GM04504 (cell line): ENCODE measurements at places on chromosomes 1 and 21.

- no peak for DNase-seq
These were observed 53.9 kb upstream of the GPR52 start for GRCh38 chr1:174393885-174394284.

GRCh38 chr21:28333578-28334075 is 659.0 kb downstream of the LTN1 start:
- peak; percentile 63 for DNase-seq

DNA sequence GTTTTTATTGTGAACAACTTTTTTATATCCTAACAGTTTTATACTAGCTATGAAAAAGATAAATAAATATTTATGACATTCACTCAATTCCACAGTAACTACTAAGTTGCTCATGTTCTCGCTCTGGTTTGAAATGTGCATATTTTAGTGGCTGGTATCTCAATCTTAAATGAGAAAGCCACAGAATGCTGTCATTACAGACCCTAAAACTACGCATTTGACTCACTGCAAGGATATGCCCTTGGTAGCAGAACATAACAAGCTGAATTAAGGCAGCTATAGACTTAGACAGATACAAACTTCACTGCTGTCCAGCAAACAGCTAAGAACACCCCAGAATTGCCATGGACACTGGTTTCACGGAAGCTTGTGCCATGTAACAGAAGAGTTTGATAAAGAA is 19.0 kb downstream of the DAB1 start:
- DNase-seq: no peak

GRCh38 chr1:171438441-171438840 is 46.9 kb upstream of the PRRC2C start:
- peak; percentile 95 for DNase-seq

DNA sequence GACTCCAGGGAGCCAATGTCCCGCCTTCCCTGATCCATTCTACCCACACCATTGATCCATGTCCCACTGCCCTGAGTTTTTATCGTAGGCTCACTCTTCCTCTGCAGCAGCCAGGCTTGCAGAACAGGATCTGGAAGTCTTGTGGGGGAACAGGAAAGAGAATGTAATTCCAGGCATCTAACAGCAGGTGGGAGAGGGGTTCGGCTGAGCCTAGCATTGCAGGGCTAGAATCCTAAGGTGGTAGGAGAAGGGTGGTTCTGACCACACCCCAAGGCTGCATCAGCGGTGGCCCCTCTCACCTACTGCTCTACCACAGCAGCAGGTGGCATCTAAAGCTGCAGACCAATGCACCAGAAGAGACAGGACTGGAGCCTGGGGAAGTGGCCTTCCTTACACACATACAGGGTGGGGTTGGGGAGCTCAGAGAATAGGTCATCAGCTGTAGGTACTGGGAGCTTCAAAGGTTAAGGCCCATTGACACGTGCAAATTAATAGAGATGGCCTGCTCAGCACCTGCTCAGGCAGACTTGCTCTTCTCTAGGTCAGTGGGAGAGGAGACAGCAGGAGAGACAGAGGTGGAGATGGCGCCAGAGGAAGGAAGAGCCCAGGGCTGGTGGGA is 20.5 kb downstream of the KNCN start:
- DNase-seq: no peak

- peak; percentile 70 for DNase-seq
These were observed 42.5 kb downstream of the CNST start for GRCh38 chr1:246608616-246609376.

- DNase-seq: no peak
These were observed 220.7 kb upstream of the HOOK1 start for GRCh38 chr1:59593798-59594790.

DNA sequence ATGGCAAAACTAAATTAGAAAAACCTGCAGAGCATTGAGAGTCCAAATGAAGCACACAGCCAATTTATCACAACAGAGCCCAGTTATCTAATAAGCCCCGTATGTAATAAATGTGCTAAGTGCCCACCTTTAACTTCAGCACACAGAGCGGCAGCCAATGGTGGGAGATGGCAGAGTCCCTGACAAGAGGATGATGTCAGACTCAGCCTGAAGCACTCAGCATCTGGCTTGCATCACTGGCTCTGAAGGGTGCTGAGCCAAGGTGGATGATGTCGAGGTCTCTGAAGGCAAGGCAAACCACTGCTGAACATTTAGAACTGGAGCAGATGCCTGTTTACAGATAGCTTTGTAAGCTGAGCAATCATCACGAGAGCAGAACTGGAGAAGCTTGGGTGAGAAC is 118.3 kb downstream of the NUF2 start:
- no peak for DNase-seq

GRCh38 chr1:6424000-6424565 is 493 bp upstream of the ESPN start:
- no peak for DNase-seq

GRCh38 chr1:95547005-95547404 is 313.0 kb downstream of the RWDD3 start:
- DNase-seq: no peak

DNA sequence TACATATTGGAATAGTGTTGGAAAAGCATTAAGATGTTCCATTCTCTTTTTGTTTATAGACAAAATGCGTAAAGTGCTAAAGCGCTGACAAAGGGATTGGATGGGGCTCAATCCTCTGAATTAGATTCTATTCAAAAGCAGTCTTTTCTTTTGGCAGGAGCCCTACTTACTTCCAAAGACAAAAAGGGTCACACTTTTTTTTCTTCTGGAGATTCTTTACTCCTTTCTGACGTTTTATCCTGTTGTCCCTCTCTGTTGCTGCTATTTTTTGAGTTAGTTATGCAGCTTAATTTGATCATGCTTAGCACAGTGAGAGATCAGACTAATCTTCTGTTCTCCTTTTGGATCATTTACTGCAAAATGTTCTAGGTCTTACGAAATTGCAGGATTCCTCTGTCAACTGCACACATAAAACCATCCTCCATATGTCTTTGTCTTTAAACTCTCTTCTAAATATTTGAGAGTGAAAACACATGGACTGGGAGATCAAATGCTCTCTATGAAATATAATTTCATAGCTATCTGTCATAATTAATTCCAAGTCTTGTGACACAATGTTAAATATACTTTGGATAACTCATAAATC is 656.4 kb upstream of the ADGRL2 start:
- DNase-seq: no peak

DNA sequence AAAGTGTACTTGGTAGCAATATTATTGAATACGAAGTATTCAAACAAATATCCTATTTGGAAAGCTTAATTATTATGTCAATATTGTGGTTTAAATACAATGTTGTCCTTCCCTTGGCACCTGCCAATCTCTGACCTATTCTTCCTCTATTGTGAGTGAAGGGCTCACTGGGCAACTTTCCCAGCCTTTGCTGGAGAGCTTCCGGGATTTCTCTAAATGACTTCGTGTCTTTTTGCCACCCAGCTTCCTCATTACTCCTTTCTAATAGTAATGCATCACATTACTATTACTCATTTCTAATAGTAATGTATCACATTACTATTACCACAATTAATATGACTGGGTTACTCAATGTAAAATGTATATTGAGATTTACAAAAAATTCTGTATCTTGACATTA is 880.6 kb downstream of the BRINP3 start:
- DNase-seq: no peak

- no peak for DNase-seq
These were observed 4.0 kb upstream of the PEX10 start for GRCh38 chr1:2416403-2416802.

- no peak for DNase-seq
These were observed 838.2 kb upstream of the RGS18 start for GRCh38 chr1:191320062-191320461.

DNA sequence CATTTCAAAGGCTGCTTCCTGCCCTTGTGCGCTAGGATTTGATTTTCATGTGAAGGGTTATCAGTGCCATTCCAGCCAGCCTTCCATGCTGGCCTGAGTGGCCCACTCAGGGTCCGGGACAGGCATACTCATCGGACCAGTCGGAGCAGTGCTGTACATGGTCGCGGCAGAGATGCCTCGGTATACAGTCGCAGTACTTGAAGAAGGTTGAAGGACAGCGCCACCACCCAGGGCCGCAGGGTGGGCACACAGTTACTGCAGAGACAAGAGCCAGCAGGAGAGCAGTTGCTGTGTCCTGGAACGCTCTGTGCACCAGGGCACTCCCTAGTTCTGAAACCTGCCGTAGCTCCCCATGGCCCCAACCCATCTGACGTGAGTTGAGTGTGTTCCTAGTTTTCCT is 9.1 kb downstream of the LDLRAD1 start:
- DNase-seq: no peak

DNA sequence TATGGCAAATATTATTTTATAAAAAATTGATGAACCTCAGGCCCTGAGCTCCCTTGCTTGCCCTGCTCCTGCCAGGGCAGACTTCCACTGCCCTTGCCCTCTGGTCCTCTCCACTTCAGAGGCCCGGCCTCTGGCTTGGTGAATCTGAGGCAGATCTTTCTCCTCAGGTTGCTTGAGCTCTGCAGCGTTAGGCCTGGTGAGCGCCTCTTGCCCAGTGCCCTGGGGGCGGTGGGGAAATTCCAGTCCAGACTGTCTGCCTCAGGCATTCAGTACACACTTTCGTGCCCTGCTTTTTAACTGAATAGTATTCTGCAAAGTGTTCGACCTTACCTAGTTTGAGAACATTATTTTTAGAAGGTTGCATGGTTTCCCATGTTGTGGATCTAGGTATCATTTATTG is 98.2 kb downstream of the PCBP3 start:
- DNase-seq: no peak

GRCh38 chr1:54542962-54543539 is 5.0 kb upstream of the ACOT11 start:
- no peak for DNase-seq

DNA sequence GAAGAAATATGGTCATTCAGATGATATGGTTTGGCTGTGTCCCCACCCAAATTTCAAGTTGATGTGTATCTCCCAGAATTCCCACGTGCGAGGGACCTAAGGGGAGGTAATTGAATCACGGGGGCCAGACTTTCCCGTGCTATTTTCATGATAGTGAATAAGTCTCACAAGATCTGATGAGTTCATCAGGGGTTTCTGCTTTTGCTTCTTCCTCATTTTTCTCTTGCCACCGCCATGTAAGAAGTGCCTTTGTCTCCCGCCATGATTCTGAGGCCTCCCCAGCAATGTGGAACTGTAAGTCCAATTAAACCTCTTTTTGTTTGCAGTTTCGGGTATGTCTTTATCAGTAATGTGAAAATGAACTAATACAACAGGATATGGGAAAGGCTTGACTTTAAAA is 1.4 kb upstream of the DPM3 start:
- no peak for DNase-seq

DNA sequence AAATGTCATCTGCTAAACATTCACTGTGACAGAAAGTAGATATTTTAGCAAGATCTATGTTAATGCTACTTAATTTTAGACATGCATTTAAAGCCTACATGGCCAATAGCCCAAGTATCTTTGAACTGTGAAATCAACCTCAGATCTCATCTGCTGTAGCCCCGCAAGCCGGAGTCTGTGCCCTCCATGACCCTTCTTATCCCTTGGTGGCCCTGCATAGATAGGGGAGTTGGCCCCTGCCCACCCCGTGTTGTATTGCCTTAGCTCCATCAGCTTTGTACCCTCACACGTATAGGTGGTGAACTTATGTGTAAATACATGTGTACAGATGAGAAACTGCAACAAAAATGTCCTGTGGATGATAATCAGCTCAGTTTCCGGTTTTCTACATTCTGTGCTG is 18.5 kb downstream of the ATP5PO start:
- no peak for DNase-seq

DNA sequence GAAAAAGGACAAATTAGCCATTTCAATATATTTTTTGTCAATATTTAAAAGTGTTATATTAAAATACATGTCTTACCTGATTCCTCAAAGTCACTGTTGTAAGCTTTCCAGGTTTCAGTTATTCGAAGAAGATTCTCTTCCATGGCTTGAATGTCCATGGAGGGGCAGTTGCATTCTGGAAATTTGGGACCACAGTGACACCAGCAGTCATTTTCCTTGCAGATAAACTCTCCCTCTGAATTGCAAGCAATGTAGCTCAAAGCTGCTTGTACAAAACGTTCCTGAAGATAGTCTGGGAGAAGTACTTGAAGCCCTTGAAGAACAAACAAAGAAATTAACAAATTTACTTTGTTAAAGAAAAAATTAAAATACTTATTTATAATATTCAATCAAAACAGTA is 251.7 kb downstream of the BRINP3 start:
- DNase-seq: no peak

- no peak for DNase-seq
These were observed at the start of gene CD52 for GRCh38 chr1:26317612-26318337. Gene CD52, plus strand, starts transcription at chr1:26317958. Its CDS starts 60 bp downstream, at chr1:26318018.

GRCh38 chr1:232016616-232017015 is 390.0 kb downstream of the DISC1 start:
- DNase-seq: no peak

DNA sequence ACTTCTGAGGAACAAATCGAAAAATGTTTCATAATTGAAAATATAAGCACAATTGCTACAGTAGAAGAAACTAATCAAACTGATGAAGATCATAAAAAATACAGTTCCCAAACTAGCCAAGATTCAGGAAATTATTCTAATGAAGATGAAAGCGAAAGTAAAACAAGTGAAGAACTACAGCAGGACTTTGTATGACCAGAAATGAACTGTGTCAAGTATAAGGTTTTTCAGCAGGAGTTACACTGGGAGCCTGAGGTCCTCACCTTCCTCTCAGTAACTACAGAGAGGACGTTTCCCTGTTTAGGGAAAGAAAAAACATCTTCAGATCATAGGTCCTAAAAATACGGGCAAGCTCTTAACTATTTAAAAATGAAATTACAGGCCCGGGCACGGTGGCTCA is 30.6 kb downstream of the IFNAR1 start:
- no peak for DNase-seq

DNA sequence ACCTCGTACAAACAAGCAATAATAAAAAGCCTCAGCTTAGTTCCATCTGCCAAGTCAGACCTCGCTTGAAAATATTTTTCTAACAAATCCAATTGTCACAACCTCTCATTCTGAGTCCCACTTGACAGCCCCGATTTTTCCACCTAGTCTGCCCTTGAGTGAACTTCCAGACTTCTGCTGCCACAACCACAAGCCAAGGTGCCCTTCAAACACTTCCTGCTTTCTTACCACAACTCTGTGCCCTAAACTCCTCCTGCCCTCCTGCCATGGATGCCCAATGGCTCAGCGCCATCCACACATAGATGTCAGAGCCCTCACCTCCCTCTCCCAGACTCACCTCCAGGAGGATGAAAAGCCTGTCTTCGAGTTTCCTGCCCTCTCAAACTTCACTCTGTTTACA is 3.9 kb downstream of the TMPRSS2 start:
- no peak for DNase-seq

DNA sequence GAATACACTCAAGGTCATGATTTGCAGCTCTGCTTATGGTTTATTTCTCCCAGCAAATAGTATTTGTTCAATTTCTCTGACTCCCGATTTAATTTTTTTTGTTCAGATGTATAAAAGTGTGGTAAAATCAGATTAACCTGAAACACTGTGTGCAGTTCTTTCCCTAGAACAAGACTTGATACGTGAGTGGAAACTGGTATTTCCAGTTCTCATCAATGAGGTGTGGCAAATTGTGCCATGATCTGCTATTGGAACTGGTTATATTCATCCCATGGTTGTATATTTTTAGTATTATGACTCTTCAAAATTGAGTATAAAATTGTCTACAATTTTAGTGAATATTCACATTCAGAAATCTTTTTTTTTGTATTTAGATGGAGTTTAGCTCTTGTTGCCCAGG is 76.8 kb upstream of the IVNS1ABP start:
- no peak for DNase-seq

GRCh38 chr21:42156690-42157605 is 62.0 kb upstream of the ABCG1 start:
- no peak for DNase-seq

- DNase-seq: no peak
These were observed 1634.7 kb upstream of the B3GALT2 start for GRCh38 chr1:194821091-194821490.

GRCh38 chr1:234969581-234970400 is 158.8 kb downstream of the TOMM20 start:
- DNase-seq: peak; percentile 28
